Articular chondrocyte of knee joint (primary cell): ENCODE measurements at places on chromosomes 6 and 20. TPM values are rescaled to one million over a fixed set of nuclear protein-coding genes. Genes with fewer than 3 reads are reported as not detected.

TTBK1 gene
- under 0.01 TPM in 2 replicates for total RNA-seq

MAFB gene
- 32.5 and 32.9 TPM in 2 replicates for total RNA-seq

TMEM217 gene
- 2.6 and 3.3 TPM in 2 replicates for total RNA-seq

CFB gene
- 26.9 and 34.6 TPM in 2 replicates for total RNA-seq

VAPB gene
- total RNA-seq = 15.9 and 17.5 TPM in 2 replicates

THBD gene
- 1.2 and 1.6 TPM in 2 replicates for total RNA-seq

TSPO2 gene
- not detected in 2 replicates for total RNA-seq

HLA-DQA1 gene
- total RNA-seq = not detected in 2 replicates

PDYN gene
- not detected in 2 replicates for total RNA-seq

ZBTB24 gene
- 10.9 and 13.7 TPM in 2 replicates for total RNA-seq

FAM110A gene
- total RNA-seq = 5.2 and 7.0 TPM in 2 replicates

MUC21 gene
- total RNA-seq = not detected in 2 replicates

RPS6KA2 gene
- total RNA-seq = 161 and 167 TPM in 2 replicates

TDRD6 gene
- total RNA-seq = 0.52 and 1.1 TPM in 2 replicates

PIM1 gene
- 10.5 and 11.9 TPM in 2 replicates for total RNA-seq

ID1 gene
- 154 and 364 TPM in 2 replicates for total RNA-seq

HTR1E gene
- total RNA-seq = not detected in 2 replicates

ZSCAN26 gene
- 20.1 and 33.6 TPM in 2 replicates for total RNA-seq

MARCKS gene
- total RNA-seq = 158 and 169 TPM in 2 replicates

TRIM40 gene
- total RNA-seq = not detected in 2 replicates

BHLHE23 gene
- not detected in 2 replicates for total RNA-seq

RIPK1 gene
- total RNA-seq = 26.9 and 27.6 TPM in 2 replicates

TFAP2A gene
- total RNA-seq = 0.11 and 0.39 TPM in 2 replicates

BEND6 gene
- 27.1 and 33.3 TPM in 2 replicates for total RNA-seq

MUC22 gene
- total RNA-seq = not detected in 2 replicates

DEFB132 gene
- total RNA-seq = not detected in 2 replicates

PI16 gene
- total RNA-seq = under 0.01 and 0.52 TPM in 2 replicates

LY6G6C gene
- total RNA-seq = not detected in 2 replicates

CD83 gene
- 0.13 and 1.4 TPM in 2 replicates for total RNA-seq

GNAS gene
- 434 and 469 TPM in 2 replicates for total RNA-seq
